Activated naive CD4-positive, alpha-beta T cell treated with anti-CD3 and anti-CD28 coated beads, Interleukin-2, amount 10 ng/mL, durations not matched to agents 7 days and 5 days (primary cell): ENCODE measurements at places on chromosomes 5 and 9.

- no peak for DNase-seq
Measured at GRCh38 chr5:135750506-135750905, 84.0 kb upstream of the SLC25A48 start.

GRCh38 chr9:132671620-132672412 lies 1.6 kb downstream of the GTF3C4 start:
- no peak for DNase-seq

- no peak for DNase-seq
Measured at GRCh38 chr9:79480639-79481038, 91.1 kb upstream of the TLE4 start.

- DNase-seq = no peak
Measured at GRCh38 chr5:93477816-93478215, 103.2 kb downstream of the NR2F1-AS1 start.

- DNase-seq = no peak
Measured at GRCh38 chr5:55037890-55038289, 13.8 kb downstream of the GZMK start.

DNA sequence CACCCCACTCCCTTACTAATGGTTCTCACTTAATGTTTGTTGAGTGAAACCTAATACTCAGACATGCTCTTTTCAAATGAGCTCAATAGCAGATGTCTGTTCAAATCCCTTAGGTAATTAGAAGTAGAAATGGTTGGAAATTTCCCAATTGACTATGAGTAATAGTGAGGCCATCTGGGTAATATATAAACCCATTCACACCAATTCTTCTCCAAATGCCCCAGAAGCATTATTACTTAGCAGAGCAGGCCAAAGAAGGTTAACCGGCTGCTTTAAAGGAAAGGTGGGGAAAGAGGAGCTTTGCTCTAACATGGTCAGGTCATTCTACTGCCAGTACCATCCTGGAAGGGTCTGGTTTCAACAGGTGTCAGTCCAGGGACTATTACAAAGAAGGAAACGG lies 119.5 kb upstream of the MTAP start:
- no peak for DNase-seq
